ENCODE measurements at places on chromosomes 4 and X.

DNA sequence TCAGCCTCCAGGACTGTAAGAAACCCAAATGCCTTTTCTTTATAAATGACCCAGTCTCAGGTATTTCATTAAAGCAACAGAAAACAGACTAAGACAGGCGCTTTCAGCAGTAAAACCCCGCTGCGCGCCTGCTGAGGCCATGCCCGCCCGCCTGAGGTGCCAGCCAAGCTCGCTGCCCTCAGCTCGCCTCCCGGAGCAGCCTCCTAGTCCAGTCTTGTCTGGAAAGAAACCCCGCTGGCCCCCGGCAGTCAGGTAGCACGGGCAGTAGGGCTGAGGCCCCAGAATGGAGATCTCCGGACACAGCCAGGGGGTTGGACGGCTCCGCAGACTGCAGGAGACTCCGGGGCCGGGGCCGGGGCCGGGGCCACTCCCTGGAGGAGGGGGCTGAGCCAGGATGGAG, 31.7 kb downstream of the ZFYVE28 start:
- ATAC-seq = no peak

GRCh38 chrX:100341142-100341510, 68.9 kb downstream of the PCDH19 start:
- no peak for ATAC-seq

GRCh38 chr4:112170451-112170993, 25.3 kb downstream of the FAM241A start:
- ATAC-seq = peak; percentile 88

GRCh38 chr4:76090241-76090691, 15.8 kb downstream of the ART3 start:
- ATAC-seq = peak; percentile 79

- ATAC-seq = no peak
Observed at GRCh38 chr4:181008164-181008563, 1235.0 kb upstream of the TENM3 start.

DNA sequence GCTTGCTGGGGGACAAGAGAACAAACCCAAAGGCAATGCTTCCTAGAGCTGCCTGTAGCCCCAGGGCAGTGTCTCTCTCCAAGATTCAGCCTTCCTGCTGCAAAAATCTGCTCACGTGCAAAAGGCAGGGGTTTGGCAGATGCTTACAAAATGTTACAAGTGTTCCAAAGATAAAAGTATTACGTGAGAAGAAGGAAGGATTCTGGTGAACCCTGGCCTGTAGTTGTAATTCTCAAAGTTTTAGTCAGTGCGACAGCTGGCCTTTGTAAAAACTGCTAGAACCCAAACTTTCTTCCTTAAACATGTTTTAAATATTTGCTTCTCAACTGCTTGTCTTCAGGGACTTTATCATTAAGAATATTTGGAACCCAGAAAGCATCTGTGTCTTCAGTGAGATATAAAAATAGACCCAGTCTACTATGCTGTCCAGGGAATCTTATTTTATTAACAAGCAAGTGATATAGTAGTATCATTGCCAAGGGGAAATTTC, 232.3 kb downstream of the FRMPD4 start:
- no peak for ATAC-seq

DNA sequence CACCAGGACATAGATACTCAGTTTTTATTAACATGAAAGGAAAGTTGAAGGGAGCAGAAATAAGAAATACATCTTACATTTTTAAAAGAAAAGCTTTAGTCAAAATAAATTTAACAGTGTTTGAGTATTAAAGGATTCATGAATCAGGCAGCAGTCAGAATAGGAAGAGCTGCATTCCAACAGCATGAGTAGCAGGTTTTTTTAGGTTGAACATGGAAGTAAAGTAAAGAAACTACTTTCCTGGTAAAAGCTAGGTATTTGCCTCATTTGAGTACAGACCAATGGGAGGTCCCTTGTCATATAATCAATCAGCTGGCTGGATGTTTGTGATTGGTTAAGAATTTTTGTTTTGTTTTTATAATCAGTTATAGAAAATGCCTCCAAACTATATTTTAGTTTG, 645.9 kb upstream of the INTU start:
- ATAC-seq = no peak

DNA sequence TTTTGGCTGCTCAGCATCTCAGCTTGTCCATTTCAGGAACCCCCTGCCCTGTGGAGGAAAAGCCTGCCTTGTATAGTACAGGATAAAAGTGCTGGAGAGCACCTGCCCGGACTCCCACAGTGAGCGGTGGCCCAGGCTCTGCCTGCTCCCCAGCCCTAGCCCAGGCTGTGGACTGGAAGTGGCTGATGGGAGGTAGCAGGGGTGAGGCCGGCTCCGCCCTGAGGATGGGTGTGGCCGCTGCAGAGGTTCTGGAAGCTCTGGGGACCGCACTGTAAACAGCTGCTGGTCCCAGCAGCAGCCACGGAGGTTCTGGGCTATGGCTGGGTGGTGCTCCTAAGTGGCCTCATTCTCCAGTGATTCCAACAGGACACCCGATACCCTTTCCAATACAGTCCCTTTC, 56.6 kb upstream of the HELT start:
- peak; percentile 89 for ATAC-seq

GRCh38 chr4:25321703-25322102, 9.1 kb downstream of the ZCCHC4 start:
- no peak for ATAC-seq

DNA sequence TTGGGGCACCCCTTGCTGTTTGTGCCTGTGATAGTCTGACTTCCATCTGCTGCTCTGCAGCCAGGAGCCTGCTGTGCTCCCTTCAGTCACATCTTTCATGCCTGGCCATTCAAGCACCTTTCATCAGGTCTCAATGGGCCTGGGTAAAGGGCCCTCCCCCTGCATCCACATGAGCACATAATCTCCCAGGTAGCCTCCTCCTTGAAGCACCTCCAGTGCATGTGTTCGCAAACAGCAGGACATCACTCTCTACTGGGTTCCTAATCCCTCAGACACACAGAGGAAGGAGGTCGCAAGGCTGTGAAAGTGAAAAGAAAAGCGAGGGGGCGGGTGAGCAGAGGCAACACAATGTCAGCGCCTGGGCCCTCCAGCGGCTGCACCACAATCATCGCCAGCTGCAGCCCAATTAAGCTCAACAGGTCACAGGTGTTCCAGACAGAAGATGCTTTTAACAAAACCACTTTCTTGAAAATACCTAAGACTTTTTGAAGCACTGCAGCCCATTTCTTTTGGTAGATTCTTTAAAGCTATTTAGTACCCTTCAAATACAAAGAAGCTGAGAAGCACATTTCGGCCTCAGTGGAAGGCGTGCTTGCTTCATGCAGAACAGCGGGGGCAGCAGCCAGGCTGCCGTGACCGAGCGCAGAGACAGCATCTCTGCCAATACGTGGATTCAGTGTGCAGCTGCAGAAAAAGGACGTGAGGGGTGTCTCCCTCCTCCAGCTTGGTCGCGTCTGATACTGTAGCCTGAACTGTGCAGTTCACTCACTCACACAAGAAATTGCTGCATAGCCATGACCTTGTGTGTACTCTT, 92.2 kb upstream of the SPRY1 start:
- ATAC-seq = no peak

DNA sequence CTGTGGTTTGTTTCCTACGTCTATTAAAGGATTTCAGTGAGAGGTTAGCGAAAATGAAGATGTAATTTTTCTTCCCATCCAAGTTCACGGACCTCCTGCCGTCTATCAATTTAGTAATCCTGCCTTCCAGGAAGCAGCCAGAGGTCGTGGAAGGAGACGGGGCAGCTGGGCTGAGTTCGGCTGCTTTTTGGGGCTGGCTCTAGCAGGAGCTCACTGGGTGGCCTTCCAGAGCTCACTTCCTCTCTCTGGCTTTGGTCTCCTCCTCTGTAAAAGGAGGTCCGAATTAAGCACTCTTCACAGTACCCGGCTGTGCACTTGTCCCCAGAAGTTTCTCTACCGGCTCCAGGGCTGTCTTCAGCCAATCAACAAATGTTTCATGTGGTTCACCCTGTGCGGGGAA, 295.4 kb downstream of the BCOR start:
- ATAC-seq = no peak

DNA sequence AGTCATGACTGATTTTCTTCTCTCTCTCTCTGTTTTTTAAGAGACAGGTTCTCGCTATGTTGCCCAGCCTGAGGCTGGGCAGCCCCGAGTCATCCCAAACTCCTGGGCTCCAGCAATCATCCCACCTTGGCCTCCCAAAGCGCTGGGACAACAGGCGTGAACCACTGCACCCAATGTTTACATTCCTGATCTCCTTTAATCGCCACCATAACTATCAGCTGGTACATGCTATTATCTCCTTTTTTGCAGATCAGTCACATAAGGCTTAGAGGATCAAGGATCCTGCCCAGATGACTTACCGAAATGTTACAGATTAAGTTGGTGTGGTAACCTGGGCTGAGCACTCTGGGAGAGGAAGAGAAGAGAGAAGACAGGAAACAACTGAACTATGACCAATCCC, 1.5 kb upstream of the USP46 start:
- ATAC-seq = no peak

DNA sequence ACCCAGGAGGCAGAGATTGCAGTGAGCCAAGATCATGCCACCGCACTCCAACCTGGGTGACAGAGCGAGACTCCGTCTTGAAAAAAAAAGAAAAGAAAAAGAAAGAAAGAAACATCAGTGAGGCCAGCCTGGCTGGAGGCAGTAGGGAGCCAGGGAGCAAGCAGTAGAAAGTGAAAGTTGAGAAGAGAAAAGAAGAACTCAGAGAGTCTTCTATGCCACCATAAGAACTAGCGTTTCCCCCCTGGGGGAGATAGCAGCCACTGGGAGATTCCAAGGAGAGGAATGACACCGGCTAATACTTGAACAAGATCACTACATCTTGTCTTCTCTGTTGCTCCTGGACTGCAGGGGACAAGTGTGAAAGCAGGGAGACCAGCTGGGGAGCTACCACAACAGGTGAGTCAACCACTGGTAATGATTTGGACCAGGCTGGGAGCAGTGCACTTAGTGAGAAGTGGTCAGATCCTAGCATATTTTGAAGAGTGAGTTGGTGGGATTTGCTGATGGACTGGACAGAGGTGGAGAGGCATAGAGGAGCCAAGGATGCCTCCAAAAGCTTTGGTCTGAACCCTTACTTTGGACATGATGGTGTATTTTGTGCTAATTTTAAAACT, 33.4 kb downstream of the SLC2A9 start:
- no peak for ATAC-seq

GRCh38 chrX:46831765-46832327, 5.0 kb upstream of the RP2 start:
- ATAC-seq = peak; percentile 84

- ATAC-seq = no peak
Observed at GRCh38 chr4:167717495-167717894, 374.8 kb upstream of the ANXA10 start.

- no peak for ATAC-seq
Observed at GRCh38 chrX:151830911-151831310, 81.8 kb upstream of the MAGEA4 start.

DNA sequence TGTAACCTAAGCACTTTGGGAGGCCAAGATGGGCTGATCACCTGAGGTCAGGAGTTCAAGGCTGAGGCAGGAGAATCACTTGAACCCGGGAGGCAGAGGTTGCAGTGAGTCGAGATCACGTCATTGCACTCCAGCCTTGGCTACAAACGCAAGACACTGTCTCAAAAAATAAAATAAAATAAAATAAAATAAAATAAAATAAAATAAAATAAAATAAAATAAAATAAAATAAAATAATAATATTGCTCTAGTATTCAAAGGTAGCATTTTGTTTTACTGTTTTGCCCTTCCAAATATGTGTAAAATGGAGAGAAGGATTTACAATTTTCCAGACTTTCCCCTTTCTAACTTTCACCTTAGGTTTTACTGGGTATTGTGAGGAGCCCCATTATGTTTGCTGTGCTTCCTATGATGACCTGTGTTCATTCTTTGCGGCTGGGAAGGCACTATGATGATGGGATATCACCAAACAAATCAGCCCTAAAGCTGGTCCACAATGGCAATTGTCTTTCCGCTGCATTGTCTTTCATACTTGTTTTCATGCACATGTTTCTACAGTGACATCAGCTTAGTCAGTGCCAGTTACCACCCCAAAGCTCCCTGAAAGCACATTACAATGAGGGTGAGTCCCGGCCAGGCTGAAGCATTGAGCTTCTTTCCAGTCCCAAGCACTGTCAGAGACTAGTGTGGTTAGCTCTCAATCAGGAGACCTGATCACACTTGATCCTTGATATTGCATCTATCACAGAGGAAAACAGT, 50.8 kb downstream of the DTHD1 start:
- no peak for ATAC-seq

DNA sequence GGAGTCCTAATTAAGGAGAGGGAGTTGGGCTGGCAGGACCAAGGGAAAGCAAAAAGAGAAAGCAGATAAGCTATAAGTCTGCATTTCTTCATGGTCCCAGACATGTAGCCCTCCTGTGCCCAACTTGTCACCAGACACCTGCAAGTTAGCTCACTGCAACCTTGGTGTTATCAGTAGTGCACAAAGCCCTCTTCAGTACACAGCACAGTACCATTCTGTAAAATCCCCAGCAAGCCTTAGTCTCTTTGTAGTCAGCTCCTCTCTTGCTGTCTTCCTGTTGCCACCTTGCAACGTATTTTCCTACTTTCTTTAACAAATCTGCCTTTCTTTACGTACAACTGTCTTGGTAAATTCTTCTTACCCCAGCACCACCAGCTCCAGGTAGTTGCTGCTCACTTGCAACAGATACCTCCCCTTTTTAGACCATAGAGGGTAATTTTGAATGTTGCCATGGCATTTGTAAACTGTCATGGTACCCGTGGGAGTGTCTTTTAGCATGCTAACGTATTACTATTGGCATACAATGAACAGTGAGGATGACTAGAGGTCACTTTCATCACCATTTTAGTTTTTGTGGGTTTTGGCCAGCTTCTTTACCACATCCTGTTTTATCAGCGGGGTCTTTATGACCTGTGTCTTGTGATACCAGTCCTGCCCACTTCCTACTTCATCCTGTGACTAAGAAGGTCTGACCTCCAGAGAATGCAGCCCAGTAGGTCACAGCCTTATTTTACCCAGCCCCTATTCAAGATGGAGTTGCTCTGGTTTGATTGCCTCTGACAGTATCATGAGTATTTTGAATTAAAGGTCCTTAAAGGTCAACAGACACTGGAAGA, 28.3 kb upstream of the AP1S2 start:
- ATAC-seq = no peak

GRCh38 chrX:74924449-74925224, 615 bp downstream of the NEXMIF start:
- ATAC-seq = peak; percentile 55

DNA sequence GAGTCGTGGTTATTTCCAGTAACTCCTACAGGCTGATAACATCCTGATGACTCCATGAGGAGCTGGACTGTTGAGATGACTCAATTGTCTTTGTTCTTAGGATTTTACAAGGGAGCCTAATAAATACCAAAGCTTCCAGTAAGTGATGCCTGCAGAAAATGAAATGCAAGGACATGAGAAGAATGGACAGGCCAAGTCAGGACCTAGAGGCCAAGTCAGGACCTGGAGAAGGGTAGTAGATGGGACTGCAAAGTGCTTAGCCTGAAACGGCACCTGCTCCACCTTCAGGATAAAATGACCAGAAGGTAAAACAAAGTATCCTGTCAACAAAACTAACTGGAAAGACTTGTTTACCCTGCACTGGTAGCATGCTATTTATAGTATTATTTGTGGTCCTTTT, 6.4 kb upstream of the SLC10A6 start:
- peak; percentile 59 for ATAC-seq

- no peak for ATAC-seq
Observed at GRCh38 chrX:105349476-105349875, 129.0 kb upstream of the TEX13A start.
